ENCODE measurements at places on chromosomes 16 and 17.

- no peak for DNase-seq
Measured at GRCh38 chr16:12788758-12789157, 14.9 kb downstream of the CPPED1 start.

- no peak for DNase-seq
Measured at GRCh38 chr17:75418531-75418930, 13.1 kb upstream of the GRB2 start.

GRCh38 chr17:78986649-78987328 lies 7.1 kb upstream of the LGALS3BP start:
- DNase-seq, result no peak

GRCh38 chr17:43330876-43331639 lies 67.7 kb upstream of the ARL4D start:
- no peak for DNase-seq

DNA sequence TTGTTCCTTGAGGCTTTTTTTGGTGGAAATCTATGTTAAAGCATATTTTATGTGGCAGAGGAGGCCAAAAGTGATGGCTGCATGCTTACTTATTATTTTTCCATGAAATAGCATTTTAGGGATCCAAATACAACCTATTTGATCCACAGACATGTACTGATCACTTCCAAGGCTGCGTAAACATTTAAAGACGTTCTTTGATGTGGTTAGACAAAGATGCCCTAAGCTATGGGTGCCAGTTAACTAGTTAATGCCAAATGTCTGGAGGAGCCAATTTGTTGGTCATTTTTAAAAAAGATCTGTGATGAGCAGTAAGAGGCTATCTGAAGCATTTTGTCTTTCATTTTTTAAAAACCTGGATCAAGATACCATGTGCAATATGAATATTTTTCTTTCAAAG lies 17.3 kb upstream of the PRKCA start:
- DNase-seq, result no peak

GRCh38 chr16:84922351-84923120 lies 88.8 kb downstream of the ZDHHC7 start:
- no peak for DNase-seq

DNA sequence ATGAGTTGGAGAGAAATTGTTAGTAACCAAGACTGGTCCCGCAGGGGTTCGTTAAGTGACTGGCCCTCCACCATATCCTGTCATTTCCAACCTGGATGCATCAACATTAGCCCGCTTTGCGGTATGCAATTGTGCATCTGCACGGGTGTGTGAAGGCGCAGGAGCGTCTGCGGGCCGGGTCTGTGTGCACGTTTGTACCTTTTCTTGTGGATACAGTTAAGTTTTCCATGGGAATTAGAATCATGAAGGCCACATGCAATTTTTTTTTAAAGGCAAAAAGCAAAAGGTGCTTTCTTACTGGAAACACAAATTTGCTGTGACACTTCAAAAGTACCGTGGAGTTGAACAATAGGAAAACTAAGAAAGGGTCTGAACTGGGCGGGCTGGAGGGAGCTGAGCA lies 355.4 kb upstream of the ZFHX3 start:
- no peak for DNase-seq

GRCh38 chr17:29682987-29683386 lies 60.3 kb upstream of the CORO6 start:
- DNase-seq, result no peak

Data from HCT116 (cell line).